ENCODE measurements at places on chromosomes 11 and 22.

DNA sequence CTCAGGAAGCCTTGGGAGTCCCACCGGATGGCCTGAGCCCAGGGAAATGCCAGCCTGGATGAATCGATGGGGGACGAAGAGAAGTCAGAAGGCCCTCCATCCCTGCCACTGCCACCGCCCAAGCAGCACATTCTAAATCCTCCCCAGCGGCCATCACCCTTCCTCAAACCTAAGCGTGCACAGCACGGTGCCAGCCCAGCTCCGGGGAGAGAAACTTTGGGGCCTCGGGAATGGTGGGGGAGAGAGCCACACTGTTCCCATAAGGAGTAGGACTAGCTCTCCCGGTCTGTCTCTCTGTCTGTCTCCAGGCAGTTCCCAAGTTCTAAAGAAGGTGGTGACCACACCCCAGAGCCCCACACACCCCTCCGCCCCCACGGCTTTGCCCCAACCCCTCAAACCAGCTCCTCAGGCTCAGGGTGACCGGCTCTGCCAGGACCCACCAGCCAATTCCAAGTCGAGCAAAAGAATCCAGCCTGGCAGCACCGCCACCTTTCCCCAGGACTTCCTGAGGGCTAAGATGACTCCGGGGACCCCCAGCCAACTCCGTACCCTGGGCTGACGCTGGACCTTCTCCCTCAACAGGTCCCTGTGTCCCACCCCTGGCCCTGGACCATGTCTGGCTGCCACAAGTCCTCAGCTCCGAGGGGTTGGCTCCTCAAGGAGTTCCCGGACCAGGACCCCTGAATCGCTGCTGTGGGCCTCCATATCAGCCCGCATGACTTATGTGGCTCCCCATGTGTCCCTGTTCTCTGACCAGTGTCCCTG, 2.7 kb downstream of the AHNAK start:
- peaks cover 31% of the 10 kb centered on the region for H3K4me1 ChIP-seq
- peak overlapping the region; percentile 42 for H3K27ac ChIP-seq
- H3K36me3 ChIP-seq: peaks cover 7% of the 10 kb centered on the region
- H3K4me3 ChIP-seq: peak overlapping the region; percentile 96
- H3K27me3 ChIP-seq: peaks cover 39% of the 10 kb centered on the region

- DNase-seq: no peak
- peaks cover 17% of the 10 kb centered on the region for H3K36me3 ChIP-seq
- no peaks in the 10 kb centered on the region for H3K27me3 ChIP-seq
- no peaks in the 10 kb centered on the region for H3K4me1 ChIP-seq
- H3K4me3 ChIP-seq: no peak overlapping the region
- no peak overlapping the region for H3K27ac ChIP-seq
These were observed 186.5 kb downstream of the DYNC2H1 start for GRCh38 chr11:103295704-103296103.

DNA sequence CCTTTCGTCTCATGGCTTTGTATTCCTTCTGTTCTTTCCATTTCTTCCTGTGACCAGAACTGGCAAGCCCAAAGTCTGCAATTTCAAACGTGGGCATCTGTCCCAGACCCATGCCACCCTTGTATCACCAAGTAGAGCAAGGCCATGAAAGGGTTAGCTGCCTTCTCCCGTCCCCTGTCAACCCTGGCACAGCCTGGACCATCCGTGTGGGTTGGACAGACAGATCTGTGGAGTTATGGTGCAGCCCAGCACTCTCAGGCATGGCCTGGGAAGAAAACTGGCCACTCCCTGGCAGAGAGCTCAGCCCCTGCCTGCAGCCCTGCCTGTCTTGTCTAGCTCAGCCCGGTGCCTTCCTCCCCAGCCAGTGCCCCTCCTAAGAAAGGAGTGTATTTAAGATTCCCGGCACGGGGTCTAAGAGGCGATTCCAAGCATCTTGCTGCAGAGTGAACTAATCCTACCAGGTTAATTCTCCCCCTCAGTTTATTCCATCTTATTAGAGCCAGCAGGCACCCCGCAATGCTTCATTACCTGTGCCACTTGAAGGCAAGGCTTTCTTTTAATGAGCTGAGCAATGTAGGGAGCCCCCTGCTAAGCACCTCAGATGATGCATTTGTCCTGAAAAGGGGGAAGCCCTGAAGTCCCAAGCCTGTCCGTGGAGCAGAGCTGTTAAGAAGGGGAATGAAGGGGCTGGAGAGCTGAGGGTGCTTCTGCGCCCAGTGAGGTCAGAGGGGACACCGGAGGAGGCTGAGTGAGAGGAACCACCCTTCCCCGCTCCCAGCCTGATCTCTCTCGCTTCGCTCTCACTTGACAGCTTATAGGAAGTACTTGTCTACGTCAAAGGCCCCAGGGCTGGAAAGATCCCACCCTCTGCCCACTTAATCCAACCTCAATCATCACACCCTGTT, 130.6 kb downstream of the SPATA19 start:
- H3K4me3 ChIP-seq: no peak overlapping the region
- no peaks in the 10 kb centered on the region for H3K4me1 ChIP-seq
- no peaks in the 10 kb centered on the region for H3K36me3 ChIP-seq
- DNase-seq: no peak
- peaks cover 1% of the 10 kb centered on the region for H3K27me3 ChIP-seq

DNA sequence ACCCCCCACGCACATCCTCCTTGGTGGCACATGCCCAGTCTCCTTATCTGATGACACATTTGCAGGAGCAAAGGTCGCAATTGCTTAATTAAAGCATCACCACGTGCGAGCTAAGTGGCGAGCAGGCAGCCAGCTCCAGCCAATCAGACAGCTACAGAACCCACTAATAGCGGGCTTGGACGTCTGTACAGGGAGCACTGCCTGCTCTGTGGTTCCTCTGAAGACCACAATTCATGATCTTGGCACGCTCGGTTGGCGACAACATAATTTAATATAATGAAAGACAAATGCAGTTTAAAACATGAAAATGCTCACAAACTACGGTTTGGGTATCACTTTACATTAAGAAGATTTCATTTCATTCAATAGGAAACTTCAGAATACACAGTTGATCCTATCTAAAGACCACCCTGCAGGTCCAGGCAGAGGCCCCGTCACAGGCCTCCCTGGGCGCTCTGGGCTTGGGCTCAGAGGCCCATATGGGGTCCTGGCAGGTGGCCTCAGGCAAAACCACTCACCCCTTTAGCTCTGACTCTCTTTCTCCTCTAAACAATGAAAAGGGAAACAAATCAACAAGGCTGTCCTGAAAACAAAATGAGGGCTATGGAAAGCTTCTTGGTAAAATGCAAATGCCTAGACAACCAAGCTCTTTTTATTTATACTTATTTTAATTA, 10.4 kb downstream of the PACSIN2 start:
- H3K36me3 ChIP-seq: peaks cover 5% of the 10 kb centered on the region
- DNase-seq: no peak
- H3K27ac ChIP-seq: no peak overlapping the region
- H3K4me1 ChIP-seq: peaks cover 39% of the 10 kb centered on the region
- H3K4me3 ChIP-seq: no peak overlapping the region
- peaks cover 4% of the 10 kb centered on the region for H3K27me3 ChIP-seq

DNA sequence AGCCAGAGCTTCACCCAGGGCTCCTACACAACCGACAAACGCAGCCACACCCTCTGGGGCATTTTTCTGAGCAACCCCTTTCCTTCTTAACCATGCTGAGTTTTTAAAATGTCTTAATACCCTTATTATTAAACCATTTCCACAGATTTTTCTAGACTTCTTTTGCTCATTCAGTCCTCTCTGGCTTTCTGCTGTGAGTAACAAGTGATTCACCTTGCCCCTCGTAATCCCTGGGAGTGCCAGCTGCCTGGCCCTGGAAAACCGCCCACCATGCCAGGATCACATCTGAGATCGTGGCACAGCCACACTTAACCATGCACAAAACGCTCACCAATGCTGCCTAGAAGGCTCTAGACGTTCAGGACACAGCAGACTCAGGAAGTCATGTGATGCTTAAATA, 25.4 kb downstream of the YPEL1 start:
- no peaks in the 10 kb centered on the region for H3K27me3 ChIP-seq
- H3K4me3 ChIP-seq: no peak overlapping the region
- DNase-seq: no peak
- peaks cover 9% of the 10 kb centered on the region for H3K36me3 ChIP-seq

- no peak for DNase-seq
- H3K4me3 ChIP-seq: no peak overlapping the region
- no peak overlapping the region for H3K27ac ChIP-seq
- H3K36me3 ChIP-seq: no peaks in the 10 kb centered on the region
- no peaks in the 10 kb centered on the region for H3K4me1 ChIP-seq
- no peaks in the 10 kb centered on the region for H3K27me3 ChIP-seq
These were observed 35.0 kb downstream of the RASSF10 start for GRCh38 chr11:13043912-13044628.

DNA sequence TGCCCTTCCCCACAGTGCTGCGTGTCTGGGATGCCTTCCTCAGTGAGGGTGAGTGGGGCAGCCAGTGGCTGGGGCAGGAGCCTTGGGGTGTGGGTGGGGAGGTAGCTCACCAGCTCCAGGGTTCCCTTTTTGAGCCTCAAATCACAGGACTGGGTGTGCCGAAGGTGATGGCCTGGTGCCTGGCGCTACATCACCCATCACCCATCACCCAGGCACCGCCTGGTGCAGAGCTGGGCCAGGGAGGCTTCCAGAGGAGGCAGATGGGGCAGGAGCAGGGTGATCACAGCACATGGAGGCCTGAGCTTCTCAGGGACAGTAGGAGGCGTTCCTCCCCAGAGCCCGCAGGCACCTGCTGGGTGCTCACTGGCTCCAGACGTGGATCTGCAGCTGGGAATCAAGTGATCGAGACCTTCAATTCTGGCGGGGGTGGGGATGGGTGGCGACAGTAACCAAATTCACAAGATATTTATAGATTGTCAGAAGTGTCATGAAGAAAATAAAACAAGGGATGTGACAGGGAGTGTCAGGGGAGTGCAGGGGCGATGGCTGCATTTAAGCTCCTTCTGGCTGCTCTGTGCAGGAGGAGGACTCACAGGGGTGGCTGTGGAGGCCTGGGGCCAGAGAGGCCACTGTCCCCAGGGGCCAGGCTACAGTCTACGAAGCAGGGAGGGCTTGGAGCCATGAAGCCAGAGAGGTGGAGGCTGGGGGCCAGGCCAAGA, 3.2 kb downstream of the TBC1D10C start:
- H3K27ac ChIP-seq: peak overlapping the region; percentile 64
- H3K4me3 ChIP-seq: peak overlapping the region; percentile 59
- no peak for DNase-seq

DNA sequence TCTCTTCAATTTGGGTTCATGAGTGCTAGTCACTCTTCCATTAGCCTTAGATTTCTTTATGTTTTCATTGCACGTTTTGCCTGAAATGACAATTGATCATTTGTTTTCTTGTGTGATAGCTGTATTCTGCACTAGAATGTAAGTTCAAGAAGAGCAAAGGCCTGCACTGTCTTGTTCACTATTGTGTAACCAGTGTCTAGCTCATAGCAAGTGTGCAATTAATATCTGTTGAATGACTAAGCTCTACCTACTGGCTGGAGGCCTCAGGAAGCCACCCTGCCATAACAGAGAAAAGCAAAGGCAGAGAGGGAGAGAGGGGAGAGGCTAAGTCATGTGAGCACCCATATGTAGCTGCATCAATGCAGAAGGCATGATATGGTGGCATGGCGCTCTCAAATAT, 292.8 kb upstream of the SYN3 start:
- H3K36me3 ChIP-seq: peaks cover 24% of the 10 kb centered on the region
- no peaks in the 10 kb centered on the region for H3K4me1 ChIP-seq
- peaks cover 3% of the 10 kb centered on the region for H3K27me3 ChIP-seq
- DNase-seq: no peak
- H3K27ac ChIP-seq: no peak overlapping the region
- no peak overlapping the region for H3K4me3 ChIP-seq

- no peak for DNase-seq
- peaks cover 7% of the 10 kb centered on the region for H3K4me1 ChIP-seq
- H3K36me3 ChIP-seq: no peaks in the 10 kb centered on the region
- no peak overlapping the region for H3K4me3 ChIP-seq
- peaks cover 5% of the 10 kb centered on the region for H3K27me3 ChIP-seq
These were observed 12.6 kb upstream of the FJX1 start for GRCh38 chr11:35605706-35606105.

- H3K4me3 ChIP-seq: no peak overlapping the region
- no peak for DNase-seq
- H3K4me1 ChIP-seq: no peaks in the 10 kb centered on the region
These were observed 322.1 kb upstream of the MPPED2 start for GRCh38 chr11:30908272-30908671.

DNA sequence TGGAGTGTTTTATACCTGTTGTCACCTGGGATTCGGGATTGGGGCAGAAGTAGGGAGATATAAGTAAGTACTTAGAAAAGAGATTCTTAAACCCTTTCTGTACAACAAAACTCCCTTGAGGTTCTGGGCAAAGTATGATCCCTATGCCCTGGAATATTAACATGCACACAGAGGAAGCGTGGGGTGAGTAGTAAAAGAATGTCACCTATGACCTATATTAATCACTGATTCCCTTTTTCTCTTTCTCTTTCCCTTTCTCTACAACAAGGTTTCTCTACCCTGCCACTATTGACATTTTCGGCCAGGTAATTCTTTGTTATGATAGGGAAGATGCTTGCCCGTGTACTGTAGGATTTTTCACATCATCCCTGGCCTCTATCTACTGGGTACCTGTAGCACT, 209.7 kb upstream of the PLET1 start:
- H3K4me3 ChIP-seq: no peak overlapping the region
- H3K27ac ChIP-seq: no peak overlapping the region
- no peaks in the 10 kb centered on the region for H3K4me1 ChIP-seq
- no peaks in the 10 kb centered on the region for H3K36me3 ChIP-seq
- no peaks in the 10 kb centered on the region for H3K27me3 ChIP-seq

- H3K27ac ChIP-seq: peak overlapping the region; percentile 98
- DNase-seq: peak; percentile 41
- peak overlapping the region; percentile 92 for H3K4me3 ChIP-seq
- H3K27me3 ChIP-seq: peaks cover 6% of the 10 kb centered on the region
These were observed 3.2 kb downstream of the ARHGEF12 start for GRCh38 chr11:120339394-120339890.

DNA sequence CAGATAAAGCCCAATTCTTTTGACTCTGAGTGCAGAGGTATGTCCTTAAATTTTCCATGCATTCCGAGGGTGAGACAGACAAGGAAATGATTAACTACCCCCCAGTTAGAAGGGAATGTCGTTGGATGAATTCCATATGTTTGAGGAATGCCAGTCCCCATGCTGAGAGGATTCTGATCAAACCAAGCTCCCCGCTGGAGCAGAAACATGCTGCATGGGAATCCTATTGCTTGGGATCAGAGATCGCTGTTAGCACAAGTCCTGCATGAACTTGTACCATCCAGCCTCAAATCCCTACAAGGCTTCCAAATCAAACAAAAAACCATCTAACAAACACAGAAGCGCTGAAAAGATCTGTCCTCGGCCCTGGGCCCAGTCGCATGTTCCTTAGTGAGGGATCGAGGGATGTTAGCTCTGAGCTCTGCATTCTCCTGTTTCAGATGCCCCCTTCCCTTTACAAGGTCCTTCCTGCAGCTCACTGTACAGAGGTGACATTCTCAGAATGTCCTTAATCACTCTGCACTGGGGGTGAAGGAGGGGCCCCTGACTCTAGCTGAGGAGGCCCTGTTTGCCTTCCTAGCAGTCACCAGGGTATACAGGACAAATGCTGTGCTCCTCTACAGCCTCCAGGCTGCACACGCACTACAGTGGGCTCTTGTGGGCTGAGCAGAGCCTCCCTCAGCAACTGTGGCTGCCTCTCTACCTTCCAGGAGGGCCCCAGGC, 353.4 kb downstream of the TENM4 start:
- H3K27ac ChIP-seq: no peak overlapping the region
- H3K36me3 ChIP-seq: no peaks in the 10 kb centered on the region
- H3K27me3 ChIP-seq: no peaks in the 10 kb centered on the region
- H3K4me3 ChIP-seq: no peak overlapping the region
- peaks cover 11% of the 10 kb centered on the region for H3K4me1 ChIP-seq
- no peak for DNase-seq

GRCh38 chr11:45165386-45165785, 18.9 kb downstream of the PRDM11 start:
- H3K4me1 ChIP-seq: no peaks in the 10 kb centered on the region
- H3K4me3 ChIP-seq: no peak overlapping the region
- peaks cover 6% of the 10 kb centered on the region for H3K36me3 ChIP-seq
- peaks cover 5% of the 10 kb centered on the region for H3K27me3 ChIP-seq
- DNase-seq: no peak
- no peak overlapping the region for H3K27ac ChIP-seq
